CD4-positive, alpha-beta T cell (primary cell): ENCODE measurements at places on chromosomes 16 and 17. TPM values are rescaled to one million over a fixed set of nuclear protein-coding genes. Genes with fewer than 3 reads are reported as not detected.

GRCh38 chr17:40303708-40304551 lies 5.0 kb upstream of the RARA start:
- DNase-seq = no peak

- no peak for DNase-seq
Observed at GRCh38 chr16:75372236-75372856, 61.0 kb downstream of the CFDP1 start.

GRCh38 chr16:71536752-71537499 lies 10.7 kb downstream of the CHST4 start:
- no peak for DNase-seq

DNA sequence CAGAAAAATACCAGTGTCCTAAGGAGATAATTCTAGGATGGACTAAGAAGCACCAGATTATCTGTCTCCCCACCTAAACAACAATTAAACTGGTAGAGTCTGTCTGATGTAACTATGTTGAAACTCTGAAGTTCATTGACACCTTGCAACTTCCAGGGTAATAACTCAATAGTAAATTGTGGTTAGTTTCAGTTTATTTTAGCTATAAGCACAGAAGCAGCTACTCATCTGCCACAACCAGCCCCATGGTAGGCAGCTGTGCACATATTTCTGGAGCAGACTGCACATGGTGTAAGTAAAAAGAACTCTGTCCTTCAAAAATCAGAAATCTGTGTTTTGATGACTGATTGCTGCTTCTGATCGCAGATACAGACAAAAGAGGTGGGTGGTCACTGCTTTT lies 852.1 kb downstream of the CDH11 start:
- DNase-seq = no peak

DNA sequence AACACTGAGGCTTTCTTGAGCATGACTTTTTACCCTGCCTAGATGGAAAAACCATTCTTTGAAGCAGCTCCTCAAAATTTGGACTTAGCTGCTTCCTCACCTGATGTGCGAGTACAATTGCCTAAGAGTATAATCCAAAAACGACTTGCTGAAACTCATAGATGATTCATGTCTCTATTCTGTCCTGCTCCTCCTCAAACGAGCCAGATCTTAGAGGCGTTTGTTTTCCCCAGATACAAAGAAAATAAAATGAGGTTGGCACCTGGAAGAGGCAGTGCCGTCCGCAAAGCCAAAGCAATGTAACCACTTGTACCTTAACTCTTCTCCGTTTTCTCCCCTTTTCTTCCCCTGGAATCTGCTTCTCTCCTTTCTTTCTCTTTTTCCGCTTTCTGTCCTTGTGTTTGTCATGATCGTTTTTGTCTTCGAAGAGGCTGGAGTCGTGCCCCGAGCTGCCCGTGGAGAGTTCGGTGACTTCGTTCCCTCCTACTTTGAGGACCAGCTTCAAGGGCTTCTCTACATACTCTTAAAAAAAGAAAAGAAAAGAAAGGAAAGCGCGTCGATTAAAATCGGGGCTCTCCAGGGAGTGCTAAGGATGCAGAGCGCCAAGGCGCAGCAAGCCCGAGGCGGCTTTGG lies 895 bp downstream of the BRD7 start:
- DNase-seq = no peak

PPP1R9B gene
- 55.7 TPM for total RNA-seq

KIF19 gene
- 0.81 TPM for total RNA-seq

PPM1E gene
- total RNA-seq = not detected

GRCh38 chr17:44812263-44812662 lies 17.8 kb downstream of the GJC1 start:
- DNase-seq = no peak
